ENCODE measurements at places on chromosomes 7 and 10.
A peak's percentile ranks its signal among the peaks of the same experiment; 100 is the strongest.

GRCh38 chr10:28810057-28810870, 132.9 kb downstream of the BAMBI start:
- DNase-seq = peak; percentile 50

GRCh38 chr7:46463170-46463569, 542.1 kb upstream of the IGFBP3 start:
- no peak for DNase-seq

- DNase-seq = peak; percentile 83
Measured at GRCh38 chr10:124083740-124084397, 9.5 kb downstream of the CHST15 start.

DNA sequence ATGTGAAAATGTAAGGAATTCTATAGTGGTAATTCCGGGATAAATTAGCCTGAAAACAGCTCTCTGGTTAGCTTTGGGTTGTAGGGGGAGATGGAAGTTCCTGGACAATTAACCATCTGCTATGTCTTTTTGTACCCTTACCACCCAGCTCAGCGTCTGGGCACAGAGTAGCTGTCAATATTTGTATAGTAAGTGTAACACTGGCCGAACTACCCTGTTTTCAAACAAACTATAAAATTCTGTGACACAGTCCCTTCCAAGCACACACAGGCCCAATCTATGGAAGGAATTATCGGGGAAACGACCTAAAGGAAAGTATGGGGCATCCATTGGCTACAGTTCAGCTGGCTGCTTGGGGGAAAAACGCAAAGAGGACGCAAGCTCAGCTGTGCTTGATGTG, 869 bp upstream of the LHFPL3 start:
- no peak for DNase-seq

DNA sequence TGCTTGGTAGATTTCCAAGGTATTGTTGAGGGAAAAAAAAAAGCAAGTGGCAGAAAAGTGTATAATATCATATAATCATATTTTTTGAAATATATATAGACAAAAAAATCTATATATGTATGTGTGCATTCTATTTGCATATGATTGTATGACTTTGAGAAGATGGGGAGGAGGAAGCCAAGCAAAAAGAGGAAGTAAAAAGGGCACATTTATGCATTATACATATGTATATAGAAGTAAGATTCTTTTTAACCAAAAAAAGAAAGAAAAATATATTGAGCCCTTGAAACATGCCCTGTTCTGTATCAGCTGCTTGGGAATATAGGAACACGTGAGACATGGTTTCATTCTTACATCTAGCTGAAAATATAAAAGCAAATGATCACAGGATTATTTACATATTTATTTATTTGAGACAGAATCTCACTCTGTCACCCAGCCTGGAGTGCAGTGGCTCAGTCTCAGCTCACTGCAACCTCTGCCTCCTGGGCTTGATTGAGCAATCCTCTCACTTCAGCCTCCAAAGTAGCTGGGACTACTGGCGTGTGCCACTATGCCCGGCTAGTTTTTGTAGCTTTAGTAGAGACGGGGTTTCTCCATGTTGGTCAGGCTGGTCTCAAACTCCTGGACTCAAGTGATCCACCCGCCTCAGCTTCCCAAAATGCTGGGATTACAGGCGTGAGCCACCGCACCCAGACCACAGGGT, 18.0 kb upstream of the SLF2 start:
- DNase-seq = peak; percentile 23

DNA sequence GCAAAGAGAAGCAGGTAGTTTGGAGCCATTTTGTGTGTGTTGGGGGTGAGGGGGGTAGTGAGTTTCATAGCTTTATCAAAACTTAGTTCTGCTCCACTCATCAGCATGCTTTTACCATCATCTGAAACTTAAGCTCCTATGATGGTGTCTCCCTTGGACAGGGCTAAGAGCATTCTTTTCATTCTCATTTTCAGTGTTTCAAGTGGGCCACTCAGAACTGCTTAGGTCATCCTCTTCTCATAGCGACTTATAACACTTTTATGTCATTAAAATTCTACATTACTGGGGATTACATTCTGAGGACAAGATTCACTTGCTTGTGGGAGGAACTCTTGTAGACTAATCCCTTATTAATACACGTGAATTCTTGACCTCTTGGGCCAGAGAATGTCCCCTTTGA, 649.4 kb downstream of the SUGCT start:
- no peak for DNase-seq

DNA sequence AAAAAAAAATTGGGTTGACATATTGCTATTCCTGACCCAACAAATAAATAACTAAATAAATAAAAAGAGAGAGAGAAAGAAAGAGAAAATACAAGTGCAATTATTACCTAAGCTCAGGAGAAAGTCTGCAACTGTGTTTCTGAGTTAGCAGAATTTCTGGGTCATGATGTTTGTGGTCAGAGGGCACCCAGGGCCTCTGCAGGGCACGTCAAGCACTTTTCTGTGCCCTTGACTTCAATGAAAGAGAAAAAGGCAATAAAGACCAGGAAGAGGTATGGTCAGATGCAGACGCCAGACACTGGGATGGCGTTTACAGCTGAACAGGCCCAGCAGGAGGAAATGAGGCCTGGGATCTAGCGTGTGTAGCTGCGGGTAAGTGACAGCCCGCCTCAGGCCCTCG, 160.9 kb upstream of the GDF10 start:
- DNase-seq = no peak

GRCh38 chr10:44627591-44628354, 242.9 kb upstream of the CXCL12 start:
- peak; percentile 76 for DNase-seq
